Astrocyte (in vitro differentiated cells and primary cell): ENCODE measurements at places on chromosomes 2 and 18. TPM values are rescaled to one million over a fixed set of nuclear protein-coding genes. Genes with fewer than 3 reads are reported as not detected.
A peak's percentile ranks its signal among the peaks of the same experiment; 100 is the strongest.

DNA sequence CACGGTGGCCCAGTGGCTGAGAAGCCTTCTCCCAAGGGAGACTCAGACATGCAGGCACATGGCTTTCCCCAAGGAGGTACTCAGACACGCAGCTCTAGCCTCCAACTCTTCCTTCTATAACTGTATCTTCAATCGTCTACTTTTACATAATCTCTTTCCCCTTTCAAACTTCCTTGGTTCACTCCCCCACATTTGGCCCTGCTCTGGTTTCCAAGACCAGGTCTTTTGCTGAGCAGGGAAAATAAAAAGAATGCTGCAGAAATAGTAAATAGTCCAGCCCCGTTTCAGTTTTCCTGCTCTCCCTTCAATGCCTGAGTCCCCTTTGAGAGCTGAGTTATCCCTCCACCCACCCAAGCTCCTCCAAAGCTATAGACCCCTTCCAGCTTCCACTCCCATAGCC, 635.0 kb downstream of the ARHGAP15 start:
- no peak for DNase-seq

- peak; percentile 90 for DNase-seq
These were observed 186.3 kb downstream of the TCF4 start for GRCh38 chr18:55401638-55402191.

DNA sequence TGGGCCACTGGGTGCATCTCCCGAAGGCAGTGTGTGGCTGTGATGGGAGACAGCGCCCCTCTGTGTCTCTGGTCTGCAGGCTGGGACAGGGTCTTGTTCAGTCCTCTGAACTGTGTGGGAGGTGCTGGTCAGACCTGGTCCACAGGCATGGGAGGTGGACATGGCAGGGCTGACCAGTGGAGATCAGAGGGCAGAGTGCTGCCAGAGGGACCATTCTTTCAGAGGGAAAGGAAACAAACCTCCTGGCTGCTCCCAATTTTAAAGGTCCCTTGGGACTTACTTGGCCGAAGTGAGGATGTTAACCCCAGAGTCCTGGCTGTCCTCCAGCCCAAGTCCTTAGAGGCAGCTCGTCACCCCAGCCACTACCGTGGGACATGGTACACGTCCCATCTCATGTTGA, 4.0 kb downstream of the CAPN13 start:
- no peak for DNase-seq

GRCh38 chr2:159468257-159468656, 148.1 kb downstream of the BAZ2B start:
- DNase-seq, result no peak

DNA sequence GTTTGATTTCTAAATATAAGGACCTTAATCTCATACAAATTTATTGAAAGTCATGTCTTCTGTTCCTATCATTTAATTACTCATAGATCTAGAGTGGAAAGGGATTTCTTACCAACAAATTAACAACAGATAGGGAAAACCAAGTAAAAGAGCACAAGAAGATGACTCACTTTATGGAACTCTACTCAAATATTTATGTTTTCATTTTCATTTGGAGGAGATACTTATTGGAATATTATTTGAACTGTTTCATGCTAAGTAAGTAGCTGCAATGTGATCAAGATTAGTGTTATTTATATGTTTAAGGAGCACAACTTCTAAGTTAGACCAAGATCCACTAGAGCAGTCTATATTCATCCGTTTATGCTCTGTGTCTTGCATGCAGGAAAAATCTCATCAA, 1.3 kb downstream of the NT5C1B start:
- no peak for DNase-seq

- peak; percentile 10 for DNase-seq
These were observed 5.5 kb downstream of the SYT4 start for GRCh38 chr18:43271593-43272432.

- DNase-seq, result peak; percentile 32
These were observed 16.4 kb upstream of the ARMC9 start for GRCh38 chr2:231181860-231182512.

DNA sequence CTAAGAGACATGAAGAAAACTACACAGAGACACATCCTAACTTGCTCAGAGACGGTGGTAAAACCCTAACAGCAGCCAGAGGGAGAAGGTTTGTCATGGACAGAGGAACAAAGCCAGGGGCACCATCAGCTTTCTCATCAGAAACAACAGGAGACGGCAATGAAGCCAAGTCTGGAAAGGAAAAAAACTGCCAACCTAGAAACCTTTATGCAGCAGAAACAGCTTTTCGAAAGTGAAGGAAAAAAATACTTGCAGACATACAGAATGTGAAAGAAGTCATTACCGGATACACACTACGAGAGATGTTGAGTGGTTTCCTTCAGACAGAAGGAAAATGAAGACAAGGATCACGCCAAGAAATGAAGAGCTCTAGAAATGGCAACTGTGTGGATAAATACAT, 55.9 kb downstream of the ANO7 start:
- no peak for DNase-seq

DNA sequence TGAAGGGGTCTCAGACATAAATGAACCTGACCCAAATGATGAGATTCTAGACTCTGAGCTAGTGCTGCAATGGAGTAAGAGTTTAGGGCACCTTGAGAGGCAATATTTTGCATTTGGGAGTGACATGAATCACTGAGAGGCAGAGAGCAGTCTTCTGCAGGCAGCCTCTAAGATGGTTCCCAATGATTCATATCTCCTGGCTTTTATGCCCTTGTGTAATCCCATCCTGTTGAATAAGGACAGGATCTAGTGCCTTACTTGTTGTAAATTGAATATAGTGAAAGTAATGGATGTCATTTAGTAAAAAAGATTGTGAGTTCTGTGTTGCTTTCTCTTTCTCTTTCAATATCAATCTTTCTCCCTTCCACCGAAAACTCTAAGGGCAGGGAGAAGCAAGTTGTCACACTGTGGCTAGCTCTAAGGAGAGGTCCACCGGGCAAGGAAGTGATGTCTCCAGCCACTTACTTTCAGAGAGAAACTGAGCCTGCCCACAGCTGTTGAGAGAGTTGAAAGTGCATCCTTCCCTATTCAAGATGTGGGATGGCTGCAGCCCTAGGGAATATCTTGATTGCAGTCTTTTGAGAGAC, 144.7 kb downstream of the TRIB2 start:
- peak; percentile 44 for DNase-seq

- no peak for DNase-seq
These were observed 94.4 kb downstream of the STPG4 start for GRCh38 chr2:47060652-47061170.

- DNase-seq, result no peak
These were observed 33.0 kb downstream of the TPO start for GRCh38 chr2:1446301-1446700.

- DNase-seq, result peak; percentile 58
These were observed 35.1 kb downstream of the CCBE1 start for GRCh38 chr18:59661891-59662701.

GRCh38 chr2:221377597-221377996, 194.5 kb downstream of the EPHA4 start:
- DNase-seq, result no peak

DNA sequence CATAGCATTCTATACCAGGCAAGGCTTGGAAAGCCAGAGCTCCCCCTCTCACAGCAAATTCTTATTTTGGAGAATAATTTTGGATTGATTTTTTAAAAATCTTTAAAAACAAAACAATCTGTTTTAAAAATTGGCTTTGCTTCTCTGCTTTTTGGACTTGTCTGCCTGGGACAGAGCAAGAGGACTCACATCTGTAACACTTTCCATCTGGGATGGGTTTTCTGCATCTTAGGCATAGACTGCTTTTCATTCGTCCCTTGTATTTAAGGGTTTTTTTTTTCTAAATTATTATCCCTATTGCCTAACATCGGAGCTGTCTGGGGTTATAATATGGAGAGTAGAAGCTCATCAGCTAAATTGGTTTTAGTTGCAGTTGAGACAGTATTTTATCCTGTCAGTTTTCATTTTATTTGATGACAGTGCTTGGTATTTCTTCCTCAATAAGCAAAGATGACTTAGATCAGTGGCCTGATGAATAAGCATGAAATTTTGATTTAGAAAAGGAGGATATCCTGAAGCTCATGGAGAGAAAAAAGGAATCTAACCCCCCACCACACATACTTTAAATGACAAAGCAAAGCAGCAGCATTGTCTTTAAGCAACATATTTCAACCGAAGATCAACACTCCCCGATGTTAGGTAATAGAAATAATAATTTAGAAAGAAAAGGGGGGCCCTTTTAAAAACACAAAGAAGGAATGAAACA, 2.3 kb upstream of the FZD7 start:
- no peak for DNase-seq

DNA sequence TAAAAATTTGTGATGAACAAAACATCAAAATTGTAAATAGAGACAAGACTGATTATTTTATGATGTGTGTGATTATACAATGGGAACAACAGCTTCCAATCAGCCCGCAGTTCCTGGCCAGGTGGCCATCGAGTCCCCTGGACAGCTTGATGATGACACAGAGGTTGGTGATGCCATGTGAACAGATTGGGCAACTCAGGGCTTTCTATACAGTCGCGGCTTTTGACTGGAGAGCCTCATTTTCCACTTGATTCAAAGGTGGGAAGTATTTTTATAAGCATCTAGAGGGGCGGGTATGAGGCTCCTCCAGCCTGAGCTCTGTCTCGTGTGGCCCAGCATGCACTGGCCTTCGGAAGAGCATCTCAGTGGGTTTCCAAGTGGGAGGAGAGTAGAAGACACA, 14.9 kb upstream of the HPCAL1 start:
- DNase-seq, result no peak

GRCh38 chr2:102444233-102444632, 21.3 kb downstream of the IL18RAP start:
- no peak for DNase-seq

KCNK3 gene
- 1.9 and 2.3 TPM in 2 replicates for total RNA-seq

GPC1 gene
- total RNA-seq, result 252 and 299 TPM in 2 replicates

CYRIA gene
- total RNA-seq, result 4.9 and 6.0 TPM in 2 replicates

IL1F10 gene
- not detected in 2 replicates for total RNA-seq

FAM110C gene
- total RNA-seq, result 0.60 and 1.4 TPM in 2 replicates

RAB6D gene
- total RNA-seq, result 0.43 and 0.70 TPM in 2 replicates

TFPI gene
- total RNA-seq, result 52.9 and 56.6 TPM in 2 replicates

DSG1 gene
- 0.05 TPM in 1 of 2 replicates, not detected in the other for total RNA-seq

ANKRD29 gene
- total RNA-seq, result 0.70 and 0.75 TPM in 2 replicates

CDH2 gene
- 326 and 363 TPM in 2 replicates for total RNA-seq

GRHL1 gene
- 2.5 and 4.1 TPM in 2 replicates for total RNA-seq

MC4R gene
- not detected in 2 replicates for total RNA-seq

ATP8B1 gene
- 6.9 and 10.4 TPM in 2 replicates for total RNA-seq

NEUROD1 gene
- not detected in 2 replicates for total RNA-seq

MLPH gene
- 14.2 and 16.2 TPM in 2 replicates for total RNA-seq

LYG1 gene
- total RNA-seq, result 1.1 and 1.3 TPM in 2 replicates
